ENCODE measurements at places on chromosomes 6 and 20.
A peak's percentile ranks its signal among the peaks of the same experiment; 100 is the strongest.

GRCh38 chr20:47055699-47056369 is 161.2 kb downstream of the EYA2 start:
- DNase-seq, result no peak

DNA sequence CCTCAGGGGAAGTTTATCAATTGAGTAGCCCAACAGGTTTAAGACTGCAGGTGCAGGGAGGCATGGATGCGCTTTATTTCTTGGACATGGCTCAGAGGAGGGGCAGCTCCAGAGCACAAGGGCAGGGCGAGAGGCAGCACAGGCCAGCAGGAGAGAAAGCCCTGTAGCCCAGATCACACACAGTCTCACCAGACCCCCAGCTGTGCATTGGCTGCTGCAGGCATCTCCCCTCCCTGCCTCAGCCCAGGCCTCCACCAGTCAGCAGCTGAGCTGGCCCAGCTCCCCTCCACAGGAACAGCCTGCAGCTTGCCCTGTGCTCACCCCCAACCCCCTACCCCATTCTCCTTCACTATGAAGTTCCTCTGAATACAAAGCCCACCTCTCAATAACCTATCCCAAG is 24.7 kb downstream of the MRPL14 start:
- DNase-seq, result no peak

- DNase-seq, result no peak
Measured at GRCh38 chr6:140478631-140479030, 1104.2 kb upstream of the CITED2 start.

GRCh38 chr6:85866370-85866730 is 223.7 kb upstream of the SYNCRIP start:
- no peak for DNase-seq

- DNase-seq, result no peak
Measured at GRCh38 chr20:18831830-18832499, 18.4 kb downstream of the SCP2D1 start.

GRCh38 chr6:73200735-73201134 is 24.6 kb downstream of the KHDC1L start:
- no peak for DNase-seq

- no peak for DNase-seq
Measured at GRCh38 chr20:23759306-23759940, 8.7 kb upstream of the CST1 start.

DNA sequence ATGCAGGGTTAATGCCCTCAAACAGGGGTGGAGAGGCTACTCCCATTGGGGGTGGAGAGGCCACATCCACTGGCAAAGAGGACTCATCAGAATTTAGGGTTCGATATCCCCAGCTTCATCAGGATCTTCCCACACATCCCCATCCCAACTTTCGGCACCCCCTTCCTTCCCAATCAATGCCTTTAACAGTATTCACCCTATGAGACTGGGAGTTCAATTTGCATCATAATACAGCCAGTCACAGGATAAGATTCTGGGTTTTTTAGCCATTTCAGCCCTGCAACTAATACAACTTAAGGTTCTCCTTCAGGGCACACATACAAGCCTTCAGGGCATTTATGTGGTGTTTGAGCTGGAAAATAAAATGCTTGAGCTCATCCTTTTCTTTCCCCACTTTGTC is 80.9 kb downstream of the GMDS start:
- DNase-seq, result no peak

- DNase-seq, result peak; percentile 38
Measured at GRCh38 chr6:46015119-46015968, at the start of gene CLIC5. CLIC5 (minus strand) TSS chr6:46015860; CDS start chr6:46015542, 318 bp downstream.

DNA sequence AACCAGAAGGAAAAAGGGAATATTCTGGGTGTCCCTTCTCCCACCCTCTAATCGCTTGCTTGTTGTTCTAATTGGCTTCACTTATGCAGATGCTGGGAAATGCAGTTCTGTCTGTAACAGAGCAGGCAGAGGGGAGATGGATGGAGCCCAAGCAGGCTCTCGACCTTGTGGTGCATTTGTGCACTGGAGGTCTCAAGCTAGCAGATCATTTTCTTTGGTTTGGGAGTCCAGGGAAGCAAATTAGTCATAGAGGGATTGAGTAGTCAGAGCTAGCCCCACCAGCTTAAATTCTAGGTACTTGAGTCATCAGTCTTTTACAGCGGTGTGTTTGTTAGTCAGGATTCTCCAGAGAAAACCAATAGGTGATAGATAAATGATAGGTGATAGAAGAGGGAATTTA is 234.7 kb upstream of the ECI2 start:
- DNase-seq, result no peak

DNA sequence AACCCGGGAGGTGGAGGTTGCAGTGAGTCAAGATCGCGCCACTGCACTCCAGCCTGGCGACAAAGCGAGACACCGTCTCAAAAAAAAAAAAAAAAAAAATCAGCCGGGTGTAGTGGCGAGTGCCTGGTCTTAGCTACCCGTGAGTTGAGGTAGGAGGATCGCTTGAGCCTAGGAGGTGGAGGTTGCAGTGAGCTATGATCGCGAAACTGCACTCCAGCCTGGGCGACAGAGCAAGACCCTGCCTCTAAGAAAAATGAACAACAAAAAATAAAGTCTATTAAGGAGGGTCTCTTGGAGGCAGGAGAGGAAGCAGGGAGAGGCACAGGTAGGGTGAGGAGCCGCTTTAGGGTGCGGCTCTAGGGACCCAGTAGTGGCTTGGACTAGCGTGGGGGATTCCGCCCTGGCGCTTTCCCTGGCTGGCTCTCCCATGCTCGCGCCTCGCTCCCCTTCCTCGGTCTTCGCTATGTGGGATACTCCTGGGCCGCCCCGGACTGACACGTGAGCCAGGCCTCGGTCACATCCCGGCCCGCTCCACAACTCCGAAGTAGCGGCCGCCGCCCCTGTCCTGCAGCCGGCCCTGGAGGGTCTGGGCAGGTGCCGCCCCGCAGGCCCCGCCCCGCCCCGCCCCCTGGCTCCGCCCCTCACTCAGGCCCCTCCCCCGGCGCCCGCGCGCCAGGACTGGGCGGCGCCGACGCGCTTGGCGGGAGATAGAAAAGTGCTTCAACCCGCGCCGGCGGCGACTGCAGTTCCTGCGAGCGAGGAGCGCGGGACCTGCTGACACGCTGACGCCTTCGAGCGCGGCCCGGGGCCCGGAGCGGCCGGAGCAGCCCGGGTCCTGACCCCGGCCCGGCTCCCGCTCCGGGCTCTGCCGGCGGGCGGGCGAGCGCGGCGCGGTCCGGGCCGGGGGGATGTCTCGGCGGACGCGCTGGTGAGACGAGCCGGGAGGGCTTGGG is at the start of gene MYBL2:
TSS of gene MYBL2 (plus strand) at position 739 of the 953 bp plus-strand sequence. CDS start at position 909, 170 bp downstream.
- peak; percentile 75 for DNase-seq

- no peak for DNase-seq
Measured at GRCh38 chr6:56688521-56688920, 45.8 kb upstream of the DST start.

DNA sequence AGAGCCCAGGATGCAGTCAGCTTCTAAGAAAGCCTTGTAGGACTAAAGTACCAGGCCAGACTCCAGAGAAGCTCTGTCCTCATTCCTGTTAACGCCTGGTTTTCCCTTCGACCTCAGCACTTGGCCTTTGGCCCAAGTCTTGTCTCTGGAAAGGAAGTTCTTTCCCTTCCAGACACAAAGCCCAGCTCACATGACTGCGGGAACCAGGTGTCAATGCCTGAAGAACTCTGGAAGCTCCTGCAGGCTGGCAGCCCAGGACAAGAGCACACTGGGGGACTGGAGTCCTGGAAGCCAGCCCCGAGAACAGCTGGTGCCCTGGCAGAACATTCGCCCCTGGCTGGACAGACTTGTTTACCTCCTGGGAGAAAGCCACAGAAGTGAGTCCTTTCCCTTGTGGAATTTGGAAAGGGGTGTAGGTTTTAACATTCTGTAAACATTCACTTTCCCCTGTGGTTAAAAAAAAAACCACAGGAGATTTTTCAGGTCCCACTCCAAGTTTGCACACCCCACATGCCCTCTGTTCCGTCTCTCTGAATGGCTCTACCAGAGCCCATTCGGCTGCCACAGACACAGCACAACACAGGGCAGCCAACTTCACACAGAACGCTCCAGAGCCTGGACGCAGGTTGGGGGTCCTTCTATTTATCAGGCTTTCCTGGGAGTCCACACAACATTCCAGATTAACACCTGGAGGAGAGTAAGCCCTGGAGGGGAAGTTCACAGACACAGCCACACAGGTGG is 18.1 kb downstream of the ACSS1 start:
- DNase-seq, result no peak

DNA sequence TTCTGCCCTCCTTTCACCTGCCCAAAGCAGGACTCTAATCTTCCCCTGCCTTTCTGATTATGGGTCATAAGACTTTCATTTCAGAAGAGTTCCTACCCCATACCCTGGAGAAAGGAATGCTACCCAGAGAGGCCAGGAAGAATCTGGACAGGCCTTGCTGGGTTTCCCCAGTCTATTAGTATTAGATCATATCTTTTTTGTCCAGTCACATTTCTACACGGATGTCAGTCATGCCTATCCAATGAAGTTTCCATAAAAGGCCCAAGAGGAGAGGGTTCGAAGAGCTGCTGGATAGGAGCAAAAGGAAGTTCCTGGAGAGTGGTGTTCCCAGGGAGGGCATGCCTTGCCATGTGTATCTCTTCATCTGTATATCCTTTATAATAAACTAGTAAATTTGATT is 3.2 kb downstream of the POLH start:
- DNase-seq, result no peak

GRCh38 chr6:126086560-126086959 is 100.2 kb downstream of the TRMT11 start:
- no peak for DNase-seq

DNA sequence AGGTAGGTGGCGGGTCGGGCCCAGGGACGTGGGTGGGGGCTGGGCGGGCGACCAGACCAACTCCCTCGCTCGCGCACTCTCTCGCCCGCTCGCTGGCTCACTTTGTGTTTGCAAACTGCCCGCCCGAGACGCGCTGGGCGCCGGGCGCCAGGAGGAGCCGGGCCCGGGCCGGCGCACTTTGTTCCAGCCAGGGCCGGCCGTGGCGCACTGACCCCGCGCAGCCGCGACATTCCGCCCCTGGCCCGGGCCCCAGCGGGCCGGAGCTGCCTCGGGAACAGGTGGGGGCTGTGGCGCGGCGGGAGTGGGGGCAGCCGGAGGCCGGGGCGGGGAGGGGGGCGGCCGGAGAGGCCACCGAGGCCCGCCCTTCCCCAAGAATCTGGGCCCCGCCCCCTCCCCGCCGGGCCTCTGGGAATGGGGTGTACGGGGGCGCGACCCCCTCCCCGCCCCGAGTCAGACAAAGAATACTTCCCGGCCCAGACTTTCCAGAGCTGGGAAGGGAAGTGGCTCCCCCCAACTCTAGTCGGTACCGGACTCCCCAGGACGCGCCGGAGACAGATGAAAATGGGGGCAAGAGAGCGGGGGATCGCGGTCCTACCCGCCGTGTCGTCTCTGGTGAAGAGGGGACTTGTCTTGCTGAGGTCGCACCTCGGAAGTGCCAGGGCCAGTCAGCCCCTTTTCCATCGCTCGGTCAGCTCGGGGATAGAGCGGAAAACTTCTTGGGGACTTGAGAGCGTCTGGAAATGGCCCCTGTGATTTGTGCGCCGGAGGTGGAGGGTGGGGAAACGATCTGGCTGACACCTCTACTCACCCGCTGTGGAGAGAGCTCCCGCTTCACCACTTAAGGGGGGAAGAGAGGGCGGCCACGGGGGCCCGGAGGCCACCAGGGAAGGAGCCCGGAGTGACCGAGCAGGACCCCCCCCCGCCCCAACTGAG is 951 bp downstream of the FOXP4 start:
- peak; percentile 37 for DNase-seq

DNA sequence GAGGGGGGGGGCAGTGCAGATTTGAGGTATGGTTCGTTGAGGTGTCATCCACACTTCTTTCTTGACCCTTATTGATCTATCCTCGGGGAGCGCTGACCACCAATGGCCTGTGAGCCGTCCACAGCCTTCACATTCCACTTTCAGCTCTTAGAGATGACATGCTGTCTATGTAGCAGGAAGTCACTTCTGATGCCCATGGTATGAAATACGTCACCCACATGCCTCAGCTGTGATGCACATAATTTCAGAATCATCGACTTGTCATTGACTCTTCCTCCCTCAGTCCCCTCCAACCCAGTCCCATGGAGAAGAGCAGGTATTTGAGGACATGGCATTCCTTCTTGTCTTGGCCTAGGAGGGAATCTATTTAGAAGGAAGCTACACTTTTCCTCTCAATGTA is 4.7 kb upstream of the ADGRF5 start:
- no peak for DNase-seq

DNA sequence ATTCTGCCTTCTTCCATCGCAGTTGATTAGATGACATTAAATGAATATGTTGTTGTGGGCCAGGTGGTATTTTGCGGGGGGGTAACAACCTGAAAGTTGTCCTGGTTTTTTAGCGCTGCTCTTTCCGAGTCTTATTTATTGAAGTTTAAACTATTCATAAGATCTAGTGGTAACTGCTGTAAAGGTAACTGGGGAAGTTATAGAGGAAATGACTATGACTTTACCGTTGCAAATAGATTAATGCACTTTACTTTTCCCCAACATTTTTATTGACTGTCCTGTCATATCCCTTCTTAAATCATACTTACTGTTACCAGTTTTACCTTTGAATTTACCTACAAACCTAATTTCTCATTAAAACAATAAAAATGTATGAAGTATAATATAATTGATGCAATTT is 173.4 kb downstream of the ARID1B start:
- no peak for DNase-seq

DNA sequence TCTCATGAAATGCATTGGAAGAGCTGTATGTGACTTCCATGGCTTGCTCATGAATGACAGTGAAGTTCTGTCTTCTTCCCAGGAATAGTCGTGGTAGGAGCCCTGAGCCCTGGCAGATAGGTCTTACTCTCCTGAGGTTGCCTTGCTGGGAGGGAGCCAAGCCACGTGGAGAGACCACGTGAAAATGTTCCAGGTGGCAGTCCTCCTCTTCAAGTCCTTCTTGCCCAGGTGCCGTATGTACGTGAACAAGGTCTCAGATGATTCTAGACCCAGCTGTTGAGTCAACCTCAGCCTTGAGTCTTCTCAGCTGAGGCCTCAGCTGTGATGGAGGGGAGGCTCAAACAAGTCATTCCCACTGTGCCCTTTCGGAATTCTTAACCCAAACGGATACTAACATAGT is 192.4 kb upstream of the PRDM1 start:
- no peak for DNase-seq

DNA sequence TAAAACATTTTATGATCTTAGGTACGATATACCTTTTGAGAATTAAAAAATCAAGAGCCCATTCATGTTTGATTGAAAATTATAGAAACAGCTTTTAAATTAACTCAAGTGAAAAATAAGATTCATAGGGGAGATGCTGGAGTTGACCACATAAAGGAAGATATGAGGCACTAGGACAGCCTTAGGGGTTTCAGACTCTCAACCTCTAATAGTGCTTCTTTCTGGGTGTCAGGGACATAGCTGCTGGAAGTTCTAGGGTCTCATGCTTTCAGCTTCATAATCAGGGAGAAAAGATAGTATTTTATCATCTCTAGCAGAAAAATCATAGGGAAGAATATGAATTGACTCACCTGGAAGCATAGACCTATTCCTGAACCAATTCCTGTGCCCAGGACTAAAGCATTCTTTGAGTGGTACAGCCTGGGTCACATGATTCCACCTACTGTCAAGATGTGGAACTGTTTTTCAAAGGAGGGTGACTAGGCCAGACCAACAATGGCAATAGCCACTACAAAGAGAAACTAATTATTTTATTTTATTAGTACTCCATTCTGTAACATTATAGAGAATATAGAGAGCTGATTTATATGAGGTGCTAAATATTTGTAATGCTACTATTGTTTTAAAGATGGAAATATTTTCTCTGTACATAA is 27.8 kb upstream of the CENPW start:
- DNase-seq, result no peak

All from CD4-positive, alpha-beta T cell treated with Interleukin-17A for 1 hour (primary cell).